RWPE1 (cell line): ENCODE measurements at places on chromosomes 6 and 20.

DNA sequence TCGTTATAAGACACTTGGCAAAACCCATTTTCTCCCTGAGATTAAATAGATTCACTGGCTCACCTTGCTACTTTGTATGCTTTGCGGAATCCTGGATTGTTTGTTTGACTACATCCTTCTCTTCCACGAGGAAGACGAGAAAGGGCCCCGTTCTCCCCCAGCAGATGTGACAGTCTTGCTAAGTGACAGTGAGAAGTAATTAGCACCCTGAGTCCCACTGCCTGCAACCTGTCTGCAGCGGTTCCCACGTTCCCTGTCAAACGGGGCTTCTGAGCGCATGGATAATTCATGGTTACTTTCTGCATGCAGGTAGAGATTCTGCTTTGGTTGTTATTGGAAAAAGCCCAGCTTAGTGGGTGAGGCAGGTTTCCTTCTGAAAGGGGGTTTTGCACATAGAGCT is 163.7 kb downstream of the CDH26 start:
- DNase-seq: no peak

DNA sequence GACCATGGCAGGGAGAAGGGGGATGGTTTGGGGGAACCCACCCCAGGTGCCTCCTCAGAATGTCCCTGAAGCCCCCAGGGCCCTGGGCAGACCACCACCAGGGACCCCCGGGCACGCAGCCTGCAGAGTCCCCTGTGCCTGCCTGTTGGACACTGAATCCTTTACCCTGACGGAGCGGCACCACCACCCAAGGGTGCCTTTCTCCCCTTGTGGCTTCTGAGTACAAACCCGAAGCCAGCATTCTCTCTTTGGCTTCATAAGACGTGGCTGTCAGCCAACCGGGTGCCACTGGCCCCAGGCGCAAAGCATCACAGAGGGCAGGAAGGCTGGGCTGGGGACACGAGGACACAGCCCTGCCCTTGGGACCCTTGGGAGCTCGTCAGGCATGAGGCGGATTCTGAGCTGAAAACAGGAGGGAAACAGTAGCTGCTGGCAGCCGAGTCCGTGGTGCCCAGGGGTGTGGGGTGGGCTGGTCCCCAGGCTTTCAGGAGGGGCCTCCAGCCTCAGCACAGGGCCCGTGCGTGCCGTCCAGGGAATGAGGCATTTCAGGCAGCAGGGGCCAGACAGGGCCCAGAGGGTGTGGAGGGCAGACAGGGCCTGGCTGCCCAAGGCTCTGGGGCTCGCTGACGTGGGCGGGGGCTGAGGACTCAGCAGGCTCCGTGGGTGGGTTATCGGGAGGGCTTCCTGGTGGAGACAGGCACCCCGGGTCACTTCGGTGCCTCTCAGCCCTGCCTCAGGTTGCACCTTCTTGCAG is 3.5 kb downstream of the COL9A3 start:
- DNase-seq: no peak

DNA sequence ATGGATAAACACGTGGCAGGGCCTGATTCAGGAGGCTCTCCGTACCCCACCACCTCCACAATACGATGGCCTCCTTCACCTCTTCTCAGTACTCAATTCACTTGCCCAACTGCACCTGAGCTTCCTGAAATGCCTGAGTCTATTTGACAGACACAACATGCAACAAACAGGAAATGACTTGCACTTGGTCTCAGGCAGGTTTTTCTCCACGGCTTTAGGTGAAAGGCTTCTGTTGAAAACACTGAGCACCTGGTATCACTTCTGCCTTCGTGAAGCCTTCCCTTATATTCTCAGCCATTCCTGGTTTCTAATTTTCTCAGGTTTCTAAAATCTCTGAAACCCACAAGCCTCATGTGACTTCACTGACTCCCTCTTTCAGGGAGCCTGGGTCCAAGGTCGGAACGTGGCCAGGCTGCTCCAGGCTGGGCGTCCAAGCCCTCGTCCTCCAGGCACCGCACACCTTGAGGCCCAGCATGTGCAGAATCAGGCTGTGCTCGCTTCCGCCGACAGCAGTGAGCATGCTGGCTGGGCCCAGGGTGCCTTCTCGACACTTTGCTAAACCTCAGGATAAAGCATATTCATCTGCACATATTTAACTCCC is 34.7 kb downstream of the TAF4 start:
- peak; percentile 48 for DNase-seq

DNA sequence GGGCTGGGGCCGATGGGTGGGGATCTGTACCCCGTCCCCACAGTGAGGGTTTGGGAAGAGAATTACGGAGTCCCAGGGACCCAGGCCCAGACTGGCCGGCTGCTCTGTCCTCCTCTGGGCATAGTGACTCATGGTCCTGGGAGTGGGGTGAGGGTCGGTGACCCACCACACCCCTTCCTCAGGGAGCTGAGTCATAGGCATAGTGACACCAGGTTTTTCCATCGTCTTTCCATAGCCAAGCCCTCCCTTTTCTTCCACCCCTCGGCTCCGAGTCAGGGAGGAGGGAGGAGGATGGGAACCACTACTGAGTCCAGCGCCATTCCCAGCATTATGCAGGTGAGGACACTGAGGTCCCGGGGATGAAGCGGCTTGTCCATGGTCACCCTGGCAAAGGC is 8.9 kb downstream of the CYP21A2 start:
- peak; percentile 24 for DNase-seq

- no peak for DNase-seq
Measured at GRCh38 chr6:118467181-118467580, 80.9 kb upstream of the PLN start.

GRCh38 chr6:167711211-167711610 is 115.5 kb upstream of the AFDN start:
- DNase-seq: no peak

GRCh38 chr6:34491091-34491430 is 25.2 kb downstream of the PACSIN1 start:
- no peak for DNase-seq

DNA sequence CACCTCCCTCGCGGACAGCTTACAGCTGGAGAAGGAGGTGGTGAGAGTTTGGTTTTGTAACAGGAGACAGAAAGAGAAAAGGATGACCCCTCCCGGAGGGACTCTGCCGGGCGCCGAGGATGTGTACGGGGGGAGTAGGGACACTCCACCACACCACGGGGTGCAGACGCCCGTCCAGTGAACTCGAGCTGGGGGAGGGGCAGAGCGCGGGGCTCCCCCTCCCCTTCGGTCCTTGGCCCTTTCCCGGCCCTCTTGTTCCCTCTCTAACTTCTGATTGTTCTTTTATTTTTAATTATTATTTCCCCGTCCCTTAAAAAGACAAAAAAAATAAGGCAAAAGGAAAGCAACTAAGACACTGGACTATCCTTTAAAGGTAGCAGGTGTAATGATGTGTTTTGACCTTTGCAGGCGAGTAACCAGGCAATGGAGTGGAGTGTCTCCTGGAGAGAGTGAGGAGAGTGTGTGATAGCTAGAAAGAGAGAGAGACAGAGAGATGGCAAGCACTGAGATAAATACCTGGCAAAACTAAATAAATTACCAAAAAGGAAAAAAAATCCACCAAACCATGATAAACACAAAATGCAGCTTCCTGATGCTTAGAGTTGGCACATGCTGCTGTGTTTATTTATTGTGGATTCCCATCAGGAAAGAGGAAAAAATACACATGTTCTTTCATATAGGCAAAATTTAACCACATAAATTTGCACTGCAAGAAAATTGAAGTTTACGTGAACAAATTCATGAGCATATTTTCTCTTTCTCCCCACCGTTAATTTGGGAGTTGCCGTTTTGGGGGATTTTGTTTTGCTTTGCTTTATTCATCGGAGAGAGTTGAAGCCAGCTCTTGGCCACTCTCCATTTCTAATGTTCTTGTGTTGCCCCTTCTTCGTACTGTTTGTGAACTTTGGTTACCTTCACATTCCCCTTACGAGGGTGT is 1.9 kb downstream of the POU3F2 start:
- no peak for DNase-seq

GRCh38 chr20:62577490-62577836 is 64.8 kb upstream of the SLCO4A1 start:
- no peak for DNase-seq

DNA sequence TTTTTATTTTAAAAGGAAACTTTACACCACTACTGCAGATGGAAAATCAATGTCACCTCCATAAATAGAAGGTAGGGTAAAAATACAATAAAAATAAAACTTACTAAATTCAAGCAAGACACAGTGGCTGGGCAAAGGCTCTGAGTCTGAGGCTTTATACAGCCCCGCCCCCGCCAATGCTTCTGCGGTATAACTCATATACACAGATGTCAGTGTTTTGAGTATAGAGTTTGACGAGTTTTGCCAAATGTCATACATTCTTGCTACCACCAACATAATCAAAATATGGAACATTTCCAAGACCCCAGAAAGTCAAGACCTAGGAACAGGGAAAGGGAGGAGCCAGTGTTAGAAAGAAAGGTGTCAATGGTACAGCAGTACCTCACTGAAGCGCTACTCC is 12.8 kb downstream of the NFATC2 start:
- DNase-seq: no peak

DNA sequence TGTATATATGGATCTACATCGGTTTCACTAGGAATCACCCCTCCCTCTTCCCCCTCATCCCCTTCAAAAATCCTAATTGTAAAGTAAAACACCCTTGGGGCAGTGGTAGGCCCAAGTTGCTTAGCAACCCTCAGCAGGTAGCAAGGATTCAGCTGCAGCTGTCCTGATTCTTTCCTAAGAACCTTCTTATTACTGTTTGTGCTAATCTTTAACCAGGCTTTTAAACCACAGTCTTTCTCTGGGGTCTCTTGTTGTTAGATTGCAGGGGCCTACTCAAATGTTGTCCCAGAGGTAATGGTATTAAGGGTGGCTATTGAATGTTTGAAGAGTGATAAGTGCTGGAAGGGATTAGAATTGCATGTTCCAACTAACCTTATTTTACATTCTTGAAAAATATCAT is 46.4 kb downstream of the PRL start:
- no peak for DNase-seq

DNA sequence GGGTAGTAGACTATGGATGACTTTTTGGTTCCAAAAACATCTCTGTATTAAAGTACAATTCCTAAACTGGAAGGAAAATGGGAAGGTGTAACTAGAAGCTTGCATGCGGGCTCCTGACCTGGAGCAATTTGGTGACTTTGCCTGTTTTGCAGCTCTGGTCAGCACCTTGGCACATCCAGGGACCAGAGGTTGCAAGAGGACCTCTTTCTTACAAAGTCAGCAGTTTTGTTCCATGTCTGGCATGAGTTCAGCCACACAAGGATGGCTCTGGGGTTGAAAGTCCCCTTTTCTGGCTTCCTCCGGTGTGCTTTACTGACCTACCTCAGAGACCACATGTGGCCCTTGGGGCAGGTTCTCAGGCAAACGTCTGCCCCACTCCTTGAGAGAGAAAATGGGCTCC is 22.7 kb upstream of the CD93 start:
- DNase-seq: no peak

DNA sequence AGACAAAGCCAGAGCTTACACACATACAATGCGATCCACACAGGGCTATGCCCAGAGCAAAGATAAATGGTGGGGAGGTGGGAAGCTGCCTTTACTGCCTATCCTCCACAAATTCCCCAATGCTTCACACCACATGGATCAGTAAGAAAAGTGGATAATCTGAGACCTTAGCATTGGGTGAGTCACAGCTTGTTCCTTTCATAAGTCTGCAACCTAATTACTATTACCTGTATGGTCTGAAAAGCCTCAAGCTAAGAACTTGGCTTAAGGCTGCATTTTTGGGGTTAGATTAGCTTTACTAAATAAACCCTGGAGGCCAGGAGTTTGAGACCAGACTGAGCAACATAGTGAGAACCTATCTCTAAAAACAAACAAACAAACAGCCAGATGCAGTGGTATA is 66.0 kb upstream of the BTBD3 start:
- peak; percentile 46 for DNase-seq
